ENCODE measurements at places on chromosomes 5 and 9.

DNA sequence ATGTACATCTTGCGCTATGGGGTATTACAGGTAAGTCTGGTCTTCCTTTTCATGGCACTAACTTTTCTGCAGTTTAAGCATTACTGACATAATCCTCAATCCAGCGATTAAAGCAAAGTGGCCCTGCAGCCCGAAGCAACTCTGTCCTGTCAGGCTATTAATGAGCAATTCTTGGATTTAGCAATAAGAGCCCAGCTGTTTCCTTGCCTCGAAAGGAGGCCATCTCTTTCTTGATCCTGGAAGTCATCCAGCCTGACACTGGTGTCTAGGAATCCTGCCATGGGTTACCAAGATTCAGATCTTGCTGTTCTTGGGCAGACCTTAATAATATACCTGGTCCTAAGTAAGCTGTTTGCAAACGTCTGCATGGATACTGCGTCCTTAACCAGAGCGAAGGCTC lies 102.0 kb downstream of the RFK start:
- no peak for DNase-seq

DNA sequence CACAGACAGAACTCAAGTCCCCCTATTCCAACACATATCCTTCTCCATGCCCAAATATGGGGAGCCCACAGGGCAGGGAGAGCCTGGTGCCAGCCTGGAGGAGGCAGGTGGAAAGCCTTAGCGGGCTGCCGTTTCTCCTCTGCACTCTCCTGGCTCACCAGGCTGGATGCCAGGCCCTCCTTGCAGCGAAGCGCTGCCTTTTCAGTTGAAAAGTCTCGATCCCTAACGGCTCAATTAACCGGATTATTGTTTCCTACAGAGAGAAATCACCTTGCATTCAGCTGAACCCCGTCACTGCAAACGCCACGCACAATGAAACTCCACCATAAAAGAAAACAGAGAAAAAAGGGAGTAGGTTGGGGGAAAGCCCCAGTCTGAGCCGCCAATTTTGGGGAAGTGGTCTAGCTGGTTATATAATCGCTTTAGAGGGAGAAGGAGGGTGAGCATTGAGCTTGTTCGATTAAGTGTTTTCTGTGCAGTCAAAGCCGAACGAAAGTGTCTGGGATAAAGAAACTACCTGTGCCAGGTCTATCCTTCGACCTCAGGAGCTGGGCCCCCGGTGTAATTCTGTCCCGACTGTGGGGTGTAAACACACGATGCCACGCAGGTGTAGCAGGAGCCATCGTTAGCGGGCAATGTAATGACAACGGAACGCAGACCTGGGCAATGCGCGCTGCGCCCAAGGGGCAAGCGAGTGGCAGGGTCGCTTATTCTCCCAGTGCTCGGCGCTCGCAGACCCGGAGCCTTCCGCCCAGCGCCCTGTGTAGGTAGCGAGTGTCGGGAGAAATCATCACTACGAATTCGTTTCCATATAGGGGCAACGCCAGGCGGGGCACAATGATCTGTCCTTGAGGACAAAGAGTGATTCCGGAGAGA lies 3.8 kb downstream of the BARHL1 start:
- DNase-seq, result peak; percentile 27

DNA sequence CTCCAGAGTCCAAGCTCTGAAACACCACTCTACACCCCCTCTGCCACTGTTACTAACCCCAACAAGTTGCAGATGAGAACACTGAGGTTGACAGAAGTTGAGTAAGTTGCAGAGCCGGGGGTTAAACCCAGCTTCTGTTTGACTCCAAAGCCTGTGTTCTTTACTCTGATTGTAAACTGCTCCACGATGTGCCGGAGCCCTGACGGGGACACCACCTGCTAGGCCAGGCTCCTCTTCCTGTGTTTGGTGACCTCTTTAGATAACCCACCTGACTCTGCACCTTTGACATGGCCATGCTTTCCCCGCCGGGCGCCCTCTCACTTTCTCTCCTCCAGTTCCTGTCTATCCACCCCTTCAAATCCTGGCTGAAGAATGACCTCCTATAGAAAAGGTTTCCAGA lies 96.7 kb downstream of the PAX5 start:
- DNase-seq, result no peak

GRCh38 chr5:173771121-173771724 lies 116.9 kb upstream of the CPEB4 start:
- no peak for DNase-seq

Data from Kasumi-1 (cell line).